ENCODE measurements at places on chromosomes 5 and 9.

- no peak for DNase-seq
Observed at GRCh38 chr5:66909364-66909763, 287.2 kb downstream of the CD180 start.

DNA sequence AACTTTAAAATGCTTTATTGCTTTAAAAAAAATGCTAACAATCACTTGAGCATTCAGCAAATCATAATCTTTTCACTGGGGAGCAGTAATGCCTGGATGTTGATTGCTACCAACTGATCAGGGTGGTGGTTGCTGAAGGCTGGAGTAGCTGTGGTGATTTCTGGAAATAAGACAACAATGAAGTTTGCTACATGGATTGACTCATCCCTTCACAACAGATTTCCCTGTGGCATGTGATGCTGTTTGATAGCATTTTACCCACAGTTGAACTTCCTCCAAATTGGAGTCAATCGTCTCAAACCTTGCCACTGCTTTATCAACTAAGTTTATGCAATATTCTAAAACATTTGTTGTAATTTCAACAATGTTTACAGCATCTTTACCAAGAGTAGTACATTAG lies 83.3 kb downstream of the MLLT3 start:
- no peak for DNase-seq

DNA sequence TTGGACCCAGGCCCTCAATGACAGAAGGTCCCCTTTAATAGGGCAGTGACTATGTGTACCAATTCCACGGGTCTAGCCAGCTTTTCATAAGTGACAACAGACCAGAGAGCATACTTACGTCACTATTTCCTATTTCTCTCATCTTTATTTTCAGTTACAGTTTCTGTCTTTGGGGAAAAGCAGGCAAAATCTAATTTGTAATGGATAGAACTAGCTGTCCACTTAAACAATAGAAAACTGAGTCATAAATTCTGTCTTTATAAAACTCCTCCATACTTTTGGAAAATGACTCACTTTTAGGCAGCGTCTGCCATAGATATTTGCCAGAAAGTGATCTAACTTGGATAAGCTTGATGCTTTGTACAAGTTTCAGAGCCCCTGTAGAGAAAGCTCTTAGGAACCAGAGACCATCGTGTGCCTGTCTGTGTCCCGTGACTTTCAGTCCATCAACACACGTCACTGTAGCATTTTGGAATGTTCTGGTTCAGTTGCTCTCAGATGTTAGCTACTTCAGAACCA lies 101.9 kb downstream of the F2RL2 start:
- no peak for DNase-seq

DNA sequence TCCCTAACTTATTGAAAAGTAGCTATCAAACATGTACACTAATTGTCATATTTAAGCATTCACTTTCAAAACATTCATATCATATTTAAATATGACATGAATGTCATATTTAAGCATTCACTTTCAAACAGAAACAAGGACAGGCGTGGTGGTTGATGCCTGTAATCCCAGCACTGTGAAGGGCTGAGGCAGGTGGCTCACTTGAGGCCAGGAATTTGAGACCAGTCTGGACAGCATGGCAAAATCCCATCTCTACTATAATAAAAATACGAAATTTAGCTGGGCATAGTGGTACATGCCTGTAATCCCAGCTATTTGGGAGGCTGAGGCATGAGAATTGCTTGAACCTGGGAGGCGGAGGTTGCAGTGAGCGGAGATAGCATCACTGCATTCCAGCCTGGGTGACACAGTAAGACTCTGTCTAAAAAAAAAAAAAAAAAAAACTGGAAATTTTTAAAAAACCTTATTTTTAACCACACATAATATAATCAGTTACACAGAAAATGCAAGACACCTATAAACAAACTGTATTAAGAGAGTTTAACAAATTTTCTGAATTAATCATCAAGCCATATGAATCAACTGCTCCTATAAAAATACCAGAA lies 88.1 kb downstream of the LPAR1 start:
- no peak for DNase-seq

DNA sequence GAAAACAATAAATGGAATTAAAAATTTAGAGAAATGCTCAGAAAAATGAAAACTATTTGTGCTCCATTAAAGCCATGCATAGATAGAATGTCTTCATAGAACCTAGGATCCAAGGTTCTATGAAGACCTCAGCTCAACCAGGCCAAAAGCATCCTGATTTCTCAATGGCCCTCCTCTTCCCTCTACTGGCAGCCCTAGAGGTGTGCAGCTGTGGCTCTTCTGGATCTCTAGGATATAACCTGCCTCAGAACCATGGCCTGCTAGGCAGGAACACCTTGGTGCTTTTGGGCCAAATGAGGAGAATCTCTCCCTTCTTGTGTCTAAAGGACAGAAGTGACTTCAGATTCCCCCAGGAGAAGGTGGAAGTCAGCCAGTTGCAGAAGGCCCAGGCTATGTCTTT lies 15.1 kb downstream of the IFNA1 start:
- DNase-seq, result peak; percentile 69

- DNase-seq, result no peak
Observed at GRCh38 chr5:32514806-32515205, 70.3 kb upstream of the ZFR start.

DNA sequence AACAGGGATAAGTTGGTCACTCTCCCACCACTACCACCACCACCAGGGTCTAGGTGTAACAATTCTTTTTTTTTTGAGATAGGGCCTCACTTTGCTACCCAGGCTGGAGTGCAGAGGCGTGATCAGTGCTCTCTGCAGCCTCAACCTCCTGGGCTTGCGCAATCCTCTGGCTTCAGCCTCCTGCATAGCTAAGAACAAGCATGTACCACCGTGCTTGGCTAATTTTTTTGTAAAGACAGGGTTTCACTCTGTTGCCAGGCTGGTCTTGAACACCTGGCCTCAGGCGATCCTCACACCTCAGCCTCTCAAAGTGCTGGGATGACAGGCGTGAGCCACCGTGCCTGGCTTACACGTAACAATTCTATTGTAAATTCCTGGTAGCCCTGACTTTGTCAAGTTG lies 27.5 kb downstream of the CORO2A start:
- DNase-seq, result no peak

GRCh38 chr5:98557916-98558315 lies 215.5 kb upstream of the RGMB start:
- DNase-seq, result no peak

DNA sequence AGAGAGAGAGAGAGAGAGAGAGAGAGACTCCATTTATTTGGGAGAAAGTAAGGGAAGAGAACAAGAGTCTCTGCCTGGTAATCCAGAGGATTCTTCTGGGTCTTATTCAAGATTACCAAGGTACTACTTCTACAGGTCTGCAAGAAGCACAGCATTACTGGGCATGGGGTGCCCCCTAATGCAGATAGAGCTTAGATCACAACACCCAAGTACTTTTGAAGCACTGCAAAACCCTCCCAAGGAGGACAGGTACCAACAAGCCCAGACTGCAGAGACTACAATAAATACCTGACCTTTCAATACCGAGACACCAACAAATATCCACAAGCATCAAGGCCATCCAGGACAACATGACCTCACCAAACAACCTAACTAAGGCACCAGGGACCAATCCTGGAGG lies 94.7 kb upstream of the PHF24 start:
- no peak for DNase-seq

- DNase-seq, result no peak
Observed at GRCh38 chr5:62326702-62327101, 20.7 kb downstream of the KIF2A start.

GRCh38 chr9:1713841-1714240 lies 301.3 kb upstream of the SMARCA2 start:
- DNase-seq, result no peak

DNA sequence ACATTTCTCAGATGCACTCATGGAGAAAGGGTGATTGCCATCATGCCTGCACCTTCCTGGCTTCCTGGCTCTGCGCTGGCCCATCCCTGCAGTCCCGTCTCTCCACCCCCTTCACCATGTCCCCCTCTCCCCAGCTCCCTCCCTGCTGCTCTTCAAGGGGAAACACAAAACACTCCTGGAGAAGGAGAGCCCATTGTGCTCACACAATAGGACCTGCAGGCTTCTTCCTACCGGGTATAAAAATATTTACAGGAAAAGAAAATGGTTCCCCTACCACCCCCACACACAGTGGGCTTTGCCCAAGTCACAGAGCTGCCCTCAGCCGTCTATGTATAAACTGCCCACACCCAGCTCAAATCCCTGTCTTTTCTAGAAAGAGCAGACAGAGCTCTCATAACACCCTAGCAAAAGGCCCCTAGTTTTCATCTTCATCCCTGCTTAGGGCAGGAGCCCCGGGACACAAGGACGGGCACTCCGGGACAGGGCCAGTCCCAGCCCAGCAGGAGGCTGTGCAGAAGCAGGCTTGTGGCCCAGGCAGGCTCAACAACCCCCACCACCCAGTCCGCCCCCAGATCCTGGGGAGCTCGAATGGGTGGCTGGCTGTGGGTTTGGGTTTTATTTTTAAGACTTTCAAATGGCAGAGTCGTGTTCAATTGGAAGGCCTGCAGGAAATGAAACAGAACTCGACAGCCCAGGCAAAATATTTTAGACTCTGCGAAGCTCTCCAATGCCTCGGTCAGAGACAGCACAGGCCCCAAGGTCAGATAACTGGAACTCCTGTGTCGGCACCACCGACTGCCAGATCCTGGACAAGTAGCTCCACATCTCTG lies 77.3 kb downstream of the LRSAM1 start:
- no peak for DNase-seq

GRCh38 chr9:36881743-36882441 lies 152.2 kb downstream of the PAX5 start:
- DNase-seq, result no peak

DNA sequence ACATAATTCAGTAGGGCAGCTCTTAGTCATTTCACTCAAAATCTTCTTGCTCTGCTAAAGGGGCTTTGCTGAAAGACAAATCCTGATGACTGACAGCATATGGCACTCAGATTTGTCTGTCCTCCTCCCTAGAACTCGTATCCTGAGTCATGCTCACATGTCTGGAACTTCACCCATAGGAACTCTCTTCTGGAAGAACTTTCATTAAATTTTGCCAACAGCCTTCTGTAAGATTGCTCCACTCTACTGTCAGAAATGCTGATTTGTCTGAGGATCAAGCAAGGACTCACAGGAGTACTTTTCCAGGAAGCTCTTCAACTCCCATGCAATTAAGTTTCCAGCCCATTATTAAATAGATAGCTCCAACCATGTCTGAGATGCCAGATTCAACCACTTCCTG lies 59.8 kb upstream of the SNX2 start:
- DNase-seq, result no peak

DNA sequence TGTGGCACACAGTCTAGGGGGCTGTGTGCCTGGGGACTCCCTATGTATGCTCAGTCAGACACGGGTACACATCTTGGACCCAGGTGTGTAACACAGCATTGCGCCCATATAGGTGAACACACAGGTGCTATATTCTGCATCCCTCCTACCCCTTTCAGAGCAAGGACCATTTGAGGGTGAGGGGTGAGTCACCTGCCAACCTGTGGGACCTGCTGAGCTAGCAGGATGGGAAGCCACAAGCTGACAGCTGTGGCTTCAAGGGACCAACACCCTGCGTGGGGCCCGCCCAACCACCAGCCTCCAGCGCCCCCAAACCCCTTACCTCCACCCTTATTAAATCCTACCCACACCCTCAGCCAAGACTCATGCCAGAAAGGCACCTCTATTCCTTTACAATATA lies 14.6 kb upstream of the AQP7 start:
- DNase-seq, result peak; percentile 2

DNA sequence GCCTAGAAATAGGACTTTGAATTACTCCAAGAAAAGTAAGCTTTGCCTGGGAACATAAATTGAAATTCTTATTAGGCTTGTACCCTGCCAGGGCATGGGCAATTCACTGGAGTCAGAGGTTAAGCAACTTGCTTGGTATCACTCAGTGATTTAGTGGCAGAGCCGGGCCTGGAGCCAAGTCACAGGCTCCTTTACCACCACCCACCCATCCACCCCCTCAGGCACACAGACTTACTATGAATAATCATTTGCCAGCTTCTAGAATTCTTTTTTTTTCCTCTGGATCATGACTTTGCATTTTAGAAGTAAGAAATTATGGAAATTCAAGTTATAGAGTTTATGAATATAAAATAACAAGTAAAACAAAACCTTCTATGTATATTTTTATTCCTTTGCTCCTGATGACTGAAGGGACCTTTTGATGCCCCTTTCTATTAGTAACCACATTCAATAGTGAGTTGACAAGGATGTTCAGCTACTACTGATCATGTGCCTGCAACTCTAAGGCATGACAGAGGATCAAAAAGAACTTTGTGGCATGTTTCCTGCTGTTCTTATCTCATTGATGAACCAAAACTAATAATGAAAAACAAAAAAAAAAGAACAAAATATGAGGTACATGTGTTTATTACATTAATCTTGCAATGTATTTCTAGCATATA lies 614.7 kb downstream of the TLR4 start:
- DNase-seq, result no peak

DNA sequence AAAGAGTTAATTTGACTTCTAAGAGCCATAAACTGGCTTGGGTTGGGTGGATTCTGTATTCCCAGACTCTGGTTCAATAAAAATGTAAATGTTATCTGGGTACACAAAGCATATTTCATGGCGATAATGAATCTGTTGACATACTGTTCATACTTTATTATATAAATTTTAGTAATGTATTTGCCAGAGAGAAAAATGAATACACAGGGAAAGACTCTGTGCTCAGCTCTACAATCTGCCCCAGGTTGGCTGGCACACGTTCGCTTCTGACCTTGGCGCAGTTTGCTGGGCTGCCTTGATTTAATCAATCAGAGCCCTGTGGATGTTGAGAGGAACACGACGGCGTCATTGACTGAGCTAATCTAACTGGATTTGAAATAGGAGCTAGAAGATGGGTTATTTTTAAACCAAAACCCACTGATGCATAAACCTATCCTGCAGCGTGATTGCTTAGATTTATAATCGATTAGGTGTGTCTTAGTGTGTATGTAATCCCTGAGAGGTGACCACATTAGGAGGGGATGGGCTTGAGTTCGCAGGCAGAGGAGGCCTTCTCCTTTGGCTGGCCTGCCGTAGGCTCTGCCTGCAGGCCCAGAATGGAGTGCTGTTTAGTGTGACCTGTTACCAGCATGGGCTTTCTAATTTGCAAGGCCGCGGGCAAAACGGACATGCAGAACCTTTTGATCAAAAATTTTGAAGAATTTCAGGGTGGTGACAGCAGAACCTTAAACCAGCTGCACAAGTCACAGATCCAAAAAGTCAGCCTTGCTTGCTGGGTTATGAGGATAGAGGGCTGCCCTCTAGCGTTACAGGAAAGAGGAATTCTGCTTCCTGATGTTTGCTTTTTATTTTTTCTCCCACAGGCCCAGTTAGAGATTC lies 3.9 kb upstream of the ADCY2 start:
- DNase-seq, result no peak

DNA sequence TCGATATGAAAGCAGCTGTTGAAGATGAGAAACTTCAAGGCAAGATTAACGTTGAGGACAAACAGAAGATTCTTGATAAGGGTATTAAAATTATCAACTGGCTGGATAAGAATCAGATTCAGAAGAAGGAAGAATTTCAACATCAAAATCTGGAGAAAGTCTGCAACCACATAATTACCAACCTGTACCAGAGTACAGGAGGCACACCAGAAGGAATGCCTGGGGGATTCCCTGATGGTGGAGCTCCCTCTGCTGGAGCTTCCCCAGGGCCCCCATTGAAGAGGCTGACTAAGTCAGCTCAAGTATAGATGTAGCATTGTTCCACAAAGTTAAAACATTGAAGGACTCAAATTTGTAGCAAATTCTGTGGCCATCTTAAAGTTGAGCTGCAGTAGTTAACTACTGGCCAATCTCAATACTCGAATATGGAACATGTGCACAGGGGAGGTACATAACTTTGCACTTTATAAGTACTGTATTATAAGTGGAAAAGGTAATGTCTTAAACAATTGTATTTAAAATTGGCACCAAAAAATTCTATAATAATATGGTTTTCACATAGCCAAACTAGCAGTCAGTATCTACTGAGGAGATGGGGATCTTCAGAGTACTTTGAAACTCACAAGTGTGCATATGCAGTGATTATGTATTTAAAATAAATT lies 237.5 kb downstream of the CHSY3 start:
- peak; percentile 20 for DNase-seq
